ENCODE measurements at places on chromosomes 13 and 19.

GRCh38 chr13:48264058-48264457, 31.1 kb downstream of the ITM2B start:
- no peak for DNase-seq

DNA sequence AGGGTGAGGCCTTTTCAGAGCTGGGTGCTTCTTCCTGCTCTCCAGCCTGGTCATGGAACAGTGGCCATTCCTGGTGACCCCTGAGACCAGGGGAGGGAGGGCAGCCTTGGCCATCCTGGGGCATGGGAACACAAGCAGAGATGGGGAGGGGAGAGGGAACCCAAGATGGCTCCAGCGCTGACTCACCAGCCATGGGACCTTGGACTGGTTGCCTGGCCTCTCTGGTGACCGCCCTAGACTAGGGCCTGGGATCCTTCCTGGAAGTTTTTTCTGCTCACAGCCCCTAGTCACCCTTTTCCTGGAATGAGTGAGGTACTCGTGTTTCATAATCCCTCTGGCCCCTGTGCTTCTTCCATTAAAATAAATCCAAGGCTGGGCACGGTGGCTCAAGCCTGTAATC, 3.3 kb upstream of the OPA3 start:
- DNase-seq: no peak

DNA sequence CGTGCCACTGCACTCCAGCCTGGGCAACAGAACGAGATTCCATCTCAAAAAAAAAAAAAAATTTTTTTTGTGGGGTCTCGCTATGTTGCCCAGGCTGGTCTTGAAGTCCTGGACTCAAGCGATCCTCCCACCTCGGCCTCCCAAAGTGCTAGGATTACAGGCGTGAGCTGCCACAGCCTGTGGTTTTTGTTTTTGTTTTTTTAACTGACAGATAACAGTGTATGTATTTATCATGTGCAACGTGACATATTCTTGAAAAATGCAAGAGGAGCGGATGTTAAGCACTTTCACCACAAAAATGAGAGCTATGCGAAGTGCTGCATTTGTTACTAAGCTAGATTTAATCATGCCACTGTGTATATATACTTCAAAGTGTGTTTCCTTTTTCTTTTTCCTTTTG, 49.0 kb downstream of the ARHGEF18 start:
- DNase-seq: no peak

GRCh38 chr13:39578821-39579291, 24.1 kb downstream of the LHFPL6 start:
- no peak for DNase-seq

DNA sequence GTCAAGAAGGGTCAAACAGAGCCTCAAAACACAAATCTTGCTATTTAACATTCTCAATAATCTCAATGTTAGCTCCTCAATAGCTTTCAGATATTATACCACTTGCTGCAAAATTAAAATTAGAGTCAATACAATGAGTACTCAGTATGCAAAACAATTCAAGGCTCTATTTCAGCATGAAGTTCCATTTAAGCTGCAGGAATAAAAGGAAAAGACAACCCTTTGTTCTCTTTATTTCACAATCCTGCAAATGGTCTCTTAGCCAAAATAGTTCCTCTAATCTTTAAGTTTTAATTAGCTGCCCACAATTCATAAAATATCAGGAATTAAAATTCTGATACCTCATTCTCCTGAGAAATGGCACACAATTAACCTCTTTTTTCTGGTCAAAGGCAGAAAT, 40.5 kb upstream of the DCT start:
- DNase-seq: no peak

DNA sequence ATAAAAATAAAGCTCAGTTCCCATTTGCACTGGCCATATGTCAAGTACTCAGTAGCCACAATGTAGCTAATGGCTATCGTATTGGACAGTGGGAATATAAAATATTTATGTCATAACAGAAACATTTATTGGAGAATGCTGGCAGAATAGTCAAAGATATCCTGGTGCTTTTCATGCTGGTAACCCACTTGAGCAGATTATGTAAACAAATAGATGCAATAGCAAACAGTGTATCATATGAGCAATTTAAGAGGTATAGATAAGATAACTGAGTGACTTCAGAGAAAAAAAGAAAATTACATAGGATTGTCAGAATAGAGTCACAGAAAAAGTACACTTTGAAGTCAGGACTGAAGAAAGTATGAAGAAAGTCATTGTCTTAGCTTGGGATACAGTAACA, 426.6 kb downstream of the NDFIP2 start:
- DNase-seq: no peak

DNA sequence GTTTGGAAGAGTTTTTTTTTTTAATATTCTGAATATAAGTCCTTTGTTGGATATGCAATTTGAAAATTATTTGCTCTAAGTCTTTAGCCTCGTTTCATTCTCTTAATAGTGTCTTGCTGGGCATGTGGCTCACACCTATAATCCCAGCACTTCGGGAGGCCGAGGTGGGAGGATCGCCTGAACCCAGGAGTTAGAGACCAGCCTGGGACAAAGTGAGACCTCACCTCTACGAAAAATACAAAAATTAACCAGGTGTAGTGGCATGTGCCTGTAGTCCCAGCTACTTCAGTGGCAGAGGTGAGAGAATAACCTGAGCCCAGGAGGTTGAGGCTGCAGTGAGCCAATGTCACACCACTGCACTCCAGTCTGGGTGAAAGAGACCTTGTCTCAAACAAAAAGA, 87.3 kb upstream of the UBAC2 start:
- no peak for DNase-seq

DNA sequence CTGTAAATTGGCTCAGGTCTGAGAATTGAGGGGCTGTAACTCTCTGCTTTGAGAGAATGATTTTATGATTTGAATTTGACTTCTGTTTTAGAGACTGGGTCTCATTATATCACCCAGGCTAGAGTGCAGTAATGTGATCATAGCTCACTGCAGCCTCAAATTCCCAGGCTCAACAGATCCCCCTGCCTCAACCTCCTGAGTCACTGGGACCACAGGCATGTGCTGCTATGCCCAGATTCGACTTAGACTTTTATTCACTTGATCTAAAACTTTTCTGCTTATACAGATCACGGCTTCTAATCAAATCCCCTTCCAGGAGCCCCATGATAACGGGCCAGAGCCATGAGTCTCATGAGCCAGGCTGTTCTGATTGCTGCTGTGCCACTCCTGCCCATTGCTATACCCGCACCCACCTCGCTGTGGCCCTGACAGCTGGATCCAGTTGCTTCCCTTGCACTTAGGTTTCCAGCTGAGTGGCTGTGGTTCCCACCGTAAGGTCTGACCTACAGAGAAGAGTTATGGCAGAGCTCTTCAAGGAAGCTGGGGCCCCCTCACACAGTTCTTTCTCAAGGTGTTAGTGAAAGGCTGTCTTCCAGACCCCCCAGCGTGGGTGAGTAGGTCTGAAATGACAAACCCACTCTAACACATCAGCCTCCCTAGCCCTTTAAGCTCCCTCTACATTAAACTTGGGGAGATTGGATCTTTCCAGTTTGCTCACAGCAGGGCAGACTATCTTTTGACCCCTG, 251.2 kb upstream of the SGCG start:
- DNase-seq: no peak

DNA sequence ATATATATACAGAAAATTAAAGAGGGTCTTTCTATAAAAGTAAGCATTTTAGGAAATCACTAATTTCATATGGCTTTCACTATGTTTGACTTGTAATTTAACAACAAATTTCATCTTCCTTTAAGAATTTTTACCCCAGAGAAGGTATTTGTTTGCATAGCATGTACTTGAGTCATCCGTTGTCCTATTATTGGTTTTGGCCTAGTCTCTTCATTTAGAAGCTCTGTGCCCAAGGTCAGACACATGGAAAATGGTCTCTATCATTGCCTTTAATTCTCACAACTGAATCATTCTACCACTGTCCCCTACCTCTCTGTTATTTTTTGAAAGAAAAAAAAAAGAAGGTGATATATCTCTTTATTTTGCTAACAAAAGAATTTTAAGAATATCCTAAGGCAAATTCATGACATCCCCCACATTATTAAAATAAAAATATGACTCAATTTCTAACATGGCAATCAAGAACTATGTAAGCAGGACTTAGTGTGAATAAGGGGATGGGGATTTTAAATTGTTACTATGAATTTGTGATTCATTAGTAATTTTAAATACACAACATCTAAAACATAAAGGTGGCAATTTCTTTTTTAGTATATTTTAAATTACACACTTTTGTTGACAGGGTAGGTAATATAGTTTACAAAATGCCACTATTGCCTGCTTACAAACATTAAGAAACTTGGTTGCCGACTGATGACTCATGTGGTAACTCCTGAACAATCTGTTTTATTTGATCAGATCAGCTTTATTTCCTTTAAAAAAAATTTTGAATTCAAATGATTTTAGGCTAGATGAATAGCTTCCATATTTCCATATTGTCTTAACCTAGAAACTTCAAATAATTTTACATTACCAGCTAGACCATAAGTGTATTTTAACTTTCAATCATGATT, 13.9 kb downstream of the SLITRK5 start:
- DNase-seq: no peak

GRCh38 chr13:80931766-80932165, 590.8 kb upstream of the SPRY2 start:
- DNase-seq: no peak

- DNase-seq: no peak
Measured at GRCh38 chr19:29446361-29446760, 79.4 kb upstream of the VSTM2B start.

DNA sequence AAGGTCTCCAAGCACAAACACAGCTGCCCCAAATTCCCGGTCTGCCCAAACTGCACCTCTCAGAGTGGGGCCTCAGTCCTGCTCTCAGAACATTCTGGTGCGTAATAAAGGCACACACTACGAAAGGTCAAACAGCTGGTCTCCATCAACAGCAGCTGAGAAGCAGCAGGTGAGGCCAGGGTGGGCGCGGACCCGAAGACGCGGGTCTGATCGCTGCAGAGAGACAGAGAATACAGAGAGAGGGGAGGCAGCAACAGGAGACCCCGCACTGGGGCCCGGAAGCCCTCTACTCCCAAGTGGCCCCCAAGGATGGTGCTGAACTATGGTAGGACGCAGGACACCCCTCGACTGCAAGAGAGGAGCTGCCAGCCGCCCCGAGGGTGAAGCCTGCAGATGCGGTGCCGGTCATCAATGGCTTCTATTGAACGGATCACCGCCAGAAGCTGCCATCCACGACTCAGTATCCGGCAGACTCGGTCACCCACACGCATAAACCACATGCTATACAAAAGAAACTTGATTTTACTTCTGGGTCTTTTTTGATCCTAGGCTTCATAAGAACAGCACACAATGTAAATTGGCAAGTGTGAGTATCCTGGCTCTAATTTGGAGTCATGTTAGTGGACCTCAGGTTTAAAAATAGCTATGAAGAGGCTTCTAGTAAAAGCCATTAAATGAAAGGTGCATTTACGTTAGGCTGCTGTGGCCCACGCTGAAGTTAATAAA, 33.4 kb downstream of the STK24 start:
- no peak for DNase-seq

DNA sequence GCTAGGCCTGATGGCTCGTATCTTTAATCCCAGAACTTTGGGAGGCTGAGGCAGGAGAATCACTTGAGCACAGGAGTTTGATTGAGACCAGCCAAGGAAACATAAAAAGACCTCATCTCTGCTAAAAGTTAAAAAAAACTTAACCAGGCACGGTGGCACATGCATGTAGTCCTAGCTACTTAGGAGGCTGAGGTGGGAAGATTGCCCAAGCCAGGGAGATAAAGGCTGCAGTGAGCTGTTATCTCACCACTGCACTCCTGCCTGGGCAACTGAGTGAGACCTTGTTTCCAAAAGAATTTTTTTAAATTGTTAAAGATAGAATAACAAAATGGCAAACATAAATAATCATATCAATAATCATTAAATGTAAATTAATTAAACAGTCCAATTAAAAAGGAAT, 365.8 kb downstream of the MTUS2 start:
- no peak for DNase-seq

DNA sequence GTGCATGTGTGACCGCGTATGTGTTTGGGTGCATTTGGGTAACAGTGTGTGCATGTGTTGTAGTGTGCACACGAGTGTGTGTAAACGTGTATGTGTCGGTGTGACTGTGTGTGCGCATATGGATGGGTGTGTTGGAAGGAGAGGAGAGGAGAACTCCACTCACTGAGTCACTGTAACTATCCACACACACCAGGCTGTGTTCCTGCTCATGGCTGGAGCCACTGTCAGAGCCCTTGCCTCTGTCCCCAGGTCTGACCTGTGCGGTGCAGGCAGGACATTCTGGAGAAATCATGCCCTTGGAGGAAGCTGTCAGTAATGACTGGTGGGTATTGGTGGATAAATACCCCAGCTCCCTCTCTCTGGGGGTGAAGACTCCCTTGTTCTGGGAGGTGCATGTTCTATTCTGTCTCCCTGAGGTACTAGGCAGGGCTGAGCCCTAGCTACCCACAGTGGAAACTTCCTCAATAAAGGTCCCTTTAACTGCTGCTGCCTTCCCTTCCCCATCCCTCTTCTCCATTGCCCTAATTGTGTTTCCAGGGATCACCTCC, 48.4 kb downstream of the CYP4F22 start:
- no peak for DNase-seq

- no peak for DNase-seq
Measured at GRCh38 chr19:42199440-42200115, 17.9 kb downstream of the DEDD2 start.

DNA sequence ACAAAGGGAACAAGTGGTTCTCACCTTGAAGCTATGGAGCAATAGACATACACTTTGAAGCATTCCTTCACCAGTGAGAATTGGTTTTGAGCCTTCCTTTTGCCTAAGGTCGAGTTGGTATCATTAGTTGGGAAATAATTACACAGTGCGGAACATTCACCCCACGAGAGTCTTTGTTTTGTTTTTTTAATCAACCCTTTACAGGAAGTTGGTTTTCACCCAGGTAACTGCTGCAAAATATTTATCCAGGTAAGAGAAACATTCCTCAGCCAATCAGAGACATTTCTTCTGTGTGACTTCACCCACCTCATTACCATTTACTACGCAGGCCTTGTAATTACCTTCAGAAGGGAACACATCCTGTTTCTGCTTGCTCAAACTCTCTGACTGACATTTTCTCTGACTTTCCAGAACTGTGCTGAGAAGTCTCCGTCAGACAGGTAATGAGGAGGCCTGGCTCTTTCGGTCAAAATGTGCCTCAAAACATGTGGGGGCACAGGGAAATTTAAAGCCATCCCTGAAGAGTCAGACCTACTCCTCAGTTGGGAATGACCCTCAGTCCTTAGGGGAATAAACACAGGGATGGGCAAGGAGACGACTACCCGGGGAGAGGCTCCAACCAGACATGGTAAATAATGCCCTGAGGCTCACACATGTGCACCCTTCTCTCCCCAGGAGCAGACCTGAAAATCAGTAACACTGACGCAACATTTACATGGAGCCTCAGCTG, 22.7 kb upstream of the SERP2 start:
- no peak for DNase-seq

GRCh38 chr13:49110913-49111170, 109.3 kb upstream of the MLNR start:
- no peak for DNase-seq

DNA sequence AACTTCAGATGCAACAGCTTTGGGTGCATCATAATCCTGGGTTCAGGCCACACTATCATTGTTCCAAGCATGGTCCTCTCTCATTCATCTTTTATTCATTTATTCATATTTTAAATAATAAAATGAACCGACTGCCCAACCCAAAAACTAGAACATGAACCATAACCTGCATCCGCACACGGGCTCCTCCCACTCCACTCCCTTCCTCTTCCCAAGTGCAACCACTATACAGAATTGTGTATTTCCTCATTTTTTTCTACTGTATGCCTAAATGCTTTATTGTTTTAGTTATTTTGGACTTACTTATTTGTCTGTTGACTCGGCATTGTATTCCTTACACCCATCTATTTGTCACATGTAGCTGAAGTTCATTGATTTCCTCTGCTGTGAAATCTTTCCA, 30.7 kb upstream of the POMP start:
- no peak for DNase-seq

Data from body of pancreas (tissue), 4 donors.